Smooth muscle cell of the brain vasculature (primary cell): ENCODE measurements at places on chromosomes 2 and 18.

DNA sequence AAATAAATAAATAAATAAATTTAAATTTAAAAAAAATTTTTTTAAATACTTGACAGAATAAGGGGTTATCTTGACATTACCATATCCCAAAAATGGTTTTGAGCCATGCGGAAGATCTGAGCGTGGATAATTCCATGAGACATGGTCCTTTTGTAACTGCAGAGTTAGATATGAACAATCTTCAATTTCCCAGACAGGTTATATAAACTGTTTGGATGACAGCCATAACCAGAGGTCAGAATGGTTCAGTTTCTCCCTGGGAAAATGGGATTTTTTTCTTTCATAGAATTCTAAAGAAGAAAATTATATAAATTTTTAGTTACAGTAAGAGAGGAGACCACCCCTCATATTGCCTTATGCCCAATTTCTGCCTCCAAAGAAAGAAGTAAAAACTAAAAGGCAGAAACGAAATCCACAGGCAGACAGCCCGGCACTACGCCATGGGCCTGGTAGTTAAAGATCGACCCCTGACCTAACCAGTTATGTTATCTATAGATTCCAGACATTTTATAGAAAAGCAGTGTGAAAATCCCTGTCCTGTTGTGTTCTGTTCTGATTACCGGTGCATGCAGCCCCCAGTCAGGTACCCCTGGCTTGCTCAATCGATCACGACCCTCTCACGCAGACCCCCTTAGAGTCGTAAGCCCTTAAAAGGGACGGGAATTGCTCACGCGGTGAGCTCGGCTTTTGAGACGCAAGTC, 3.0 kb downstream of the GALM start:
- DNase-seq: no peak

GRCh38 chr2:31784868-31785267, 204.1 kb upstream of the SRD5A2 start:
- DNase-seq: no peak

- DNase-seq: no peak
Observed at GRCh38 chr2:13539296-13539695, 822.6 kb downstream of the TRIB2 start.

- no peak for DNase-seq
Observed at GRCh38 chr2:20623241-20623640, 27.7 kb downstream of the HS1BP3 start.

DNA sequence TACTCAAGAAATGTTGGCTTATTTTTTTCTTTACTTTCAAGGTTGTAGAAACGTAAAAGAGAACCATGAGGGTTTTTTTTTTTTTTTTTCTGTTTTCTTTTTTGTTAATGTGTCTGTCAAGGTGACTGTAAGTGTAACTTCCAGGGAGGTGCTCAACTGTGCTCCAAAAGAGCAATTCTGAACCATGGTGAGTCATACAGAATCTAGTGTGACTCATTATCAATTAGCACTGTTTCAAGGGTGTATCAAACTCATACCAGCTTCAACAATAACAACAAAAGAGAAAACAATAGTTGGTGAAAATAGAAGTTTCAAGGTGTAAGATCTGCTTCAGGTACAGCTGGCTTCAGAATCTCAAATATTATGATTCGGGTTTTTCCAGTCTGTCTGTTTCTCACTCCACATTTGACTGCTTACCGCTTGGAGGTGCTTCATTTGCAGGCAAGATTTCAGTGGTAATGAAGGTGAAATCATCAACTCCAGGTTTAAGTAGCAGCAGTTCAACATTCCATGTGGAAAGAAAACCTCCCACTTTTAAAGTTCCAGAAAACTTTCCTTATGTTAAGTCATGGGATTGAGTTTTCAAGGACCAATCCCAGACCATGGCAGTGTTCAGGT, 850.6 kb downstream of the CNTNAP5 start:
- no peak for DNase-seq

DNA sequence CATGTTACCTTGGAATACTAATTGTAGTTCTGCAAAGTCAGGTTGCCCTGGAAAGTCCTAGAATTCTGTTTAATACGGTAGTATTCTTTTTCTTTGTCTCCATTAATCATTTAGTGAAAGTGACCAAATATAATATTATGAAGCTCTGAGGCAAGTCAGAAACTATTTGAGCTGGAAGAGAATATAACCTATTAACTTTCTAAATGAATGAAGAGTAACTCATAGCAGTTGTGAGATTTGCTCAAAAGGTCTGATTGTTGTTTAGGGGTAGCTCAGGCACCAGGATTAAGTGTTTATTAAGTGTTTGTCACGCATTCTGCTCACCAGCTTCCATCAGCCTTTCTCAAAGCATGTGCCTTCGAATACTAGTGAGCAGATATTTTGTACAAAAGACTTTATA, 46.7 kb upstream of the SERPINE2 start:
- no peak for DNase-seq

GRCh38 chr2:70443726-70444125, 109.9 kb downstream of the TGFA start:
- no peak for DNase-seq

- DNase-seq: no peak
Observed at GRCh38 chr18:77346208-77346810, 96.7 kb downstream of the GALR1 start.

DNA sequence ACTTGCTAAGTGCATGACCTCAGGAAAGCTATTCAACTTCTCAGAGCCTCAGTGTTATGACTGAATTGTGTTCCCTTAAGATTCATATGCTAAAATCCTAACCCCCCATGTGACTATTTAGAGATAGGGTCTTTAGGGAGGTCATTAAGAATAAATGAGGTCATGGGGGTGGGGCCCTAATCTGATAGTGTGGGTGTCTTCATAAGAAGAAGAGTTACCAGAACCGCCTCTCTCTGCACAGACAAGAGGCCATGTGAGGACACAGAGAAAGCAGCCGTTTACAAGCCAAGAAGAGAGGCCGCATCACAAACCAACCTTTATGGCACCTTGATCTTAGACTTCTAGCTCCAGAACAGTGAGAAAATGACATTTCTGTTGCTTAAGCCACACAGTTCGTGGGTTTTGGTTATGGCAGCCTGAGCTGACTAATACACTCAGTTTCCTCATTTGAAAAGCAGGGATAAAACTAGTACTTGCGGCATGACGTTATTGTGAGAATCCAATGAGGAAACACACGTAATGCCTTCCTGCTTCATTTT, 9.9 kb downstream of the SH2D6 start:
- no peak for DNase-seq

DNA sequence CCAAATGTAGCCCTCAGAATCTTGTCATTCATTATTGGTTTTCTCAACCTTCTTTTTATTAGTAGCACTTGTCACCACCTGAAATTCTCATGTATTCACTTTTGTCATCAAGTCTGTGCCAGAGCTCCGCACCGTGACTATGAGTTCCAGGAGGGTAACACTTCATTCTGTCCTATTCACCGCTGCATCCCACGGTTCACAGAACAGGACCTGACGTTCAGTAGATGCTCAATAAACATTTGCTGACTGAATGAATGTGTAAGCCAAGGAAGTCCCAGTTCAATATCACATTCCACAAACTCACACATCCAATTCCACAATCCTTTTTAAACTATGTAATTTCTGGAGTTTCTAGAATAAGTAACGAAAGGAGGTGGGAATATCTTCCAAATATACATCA, 65.5 kb downstream of the MOGAT1 start:
- no peak for DNase-seq

- no peak for DNase-seq
Observed at GRCh38 chr2:128441341-128442052, 122.8 kb upstream of the HS6ST1 start.

- DNase-seq: no peak
Observed at GRCh38 chr2:230719340-230719739, 6.7 kb downstream of the CAB39 start.

GRCh38 chr2:120396861-120397811, 51.2 kb downstream of the INHBB start:
- no peak for DNase-seq

GRCh38 chr2:52828112-52828511, 939.5 kb upstream of the CHAC2 start:
- DNase-seq: no peak

- DNase-seq: no peak
Observed at GRCh38 chr18:48219810-48220499, 189.2 kb downstream of the ZBTB7C start.

GRCh38 chr2:56040834-56041233, 117.3 kb upstream of the EFEMP1 start:
- DNase-seq: no peak

DNA sequence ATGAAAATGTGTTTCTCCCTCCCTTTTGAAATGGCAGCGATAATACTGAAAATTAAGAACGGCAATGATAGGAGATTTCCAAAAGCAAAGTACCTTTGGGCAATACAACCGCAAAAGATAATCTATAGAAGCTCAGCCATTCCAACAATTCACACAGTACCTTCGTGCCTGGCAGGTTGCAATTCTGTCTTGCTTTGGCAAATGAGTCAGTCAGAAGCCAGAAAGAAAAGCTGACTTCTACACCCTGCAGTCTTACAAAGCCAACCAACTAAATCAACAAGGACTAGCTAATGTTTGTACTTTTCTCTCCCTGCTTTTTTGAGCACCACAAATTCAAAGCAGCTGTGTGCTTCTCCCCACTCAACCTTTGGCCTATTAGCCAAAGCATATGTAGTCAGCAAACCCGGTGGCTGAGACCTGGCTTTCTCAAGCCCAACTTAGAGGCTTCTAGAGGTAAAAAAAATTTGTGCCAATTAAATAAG, 25.7 kb upstream of the ID2 start:
- DNase-seq: no peak

- DNase-seq: no peak
Observed at GRCh38 chr2:84373391-84373790, 85.7 kb downstream of the SUCLG1 start.

DNA sequence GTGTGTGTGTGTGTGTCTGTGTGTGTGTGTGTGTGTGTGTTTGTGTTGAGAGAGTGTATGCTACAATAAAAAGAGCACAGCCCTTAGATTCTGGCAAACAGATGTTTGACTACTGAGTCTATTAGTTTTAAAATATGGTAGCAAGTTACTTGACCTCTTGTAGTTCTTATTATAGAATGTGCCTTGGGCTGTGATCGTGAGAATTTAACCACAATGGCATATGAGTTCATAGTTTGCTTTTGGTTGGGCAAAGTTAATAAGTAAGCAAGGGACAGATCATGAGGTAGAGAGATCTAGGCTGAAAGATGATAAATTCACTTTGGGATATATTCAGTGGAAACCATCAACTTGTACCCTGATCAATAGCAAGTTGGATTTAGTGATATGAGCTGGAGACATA, 334.3 kb upstream of the VWC2L start:
- DNase-seq: no peak

DNA sequence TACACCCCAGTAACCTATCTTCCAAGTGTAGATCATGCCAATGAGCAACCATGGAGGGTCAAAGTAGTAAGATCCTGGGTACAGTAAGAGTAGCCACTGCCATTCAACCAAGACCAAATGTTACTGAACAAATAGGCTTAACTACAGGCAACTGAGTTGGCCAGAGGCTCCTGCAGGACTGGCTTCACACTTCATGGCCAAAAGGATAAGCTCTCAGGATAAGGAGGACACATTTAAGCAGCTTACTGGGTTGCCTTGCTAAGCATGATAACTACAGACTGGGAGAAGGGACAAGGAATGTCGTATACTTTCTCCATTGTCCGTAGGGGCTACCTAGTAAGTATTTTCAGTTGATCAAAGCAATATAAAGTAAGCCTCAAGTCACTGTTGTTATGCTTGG, 174.7 kb downstream of the INO80D start:
- no peak for DNase-seq
